ENCODE measurements at places on chromosomes 5 and 9.

DNA sequence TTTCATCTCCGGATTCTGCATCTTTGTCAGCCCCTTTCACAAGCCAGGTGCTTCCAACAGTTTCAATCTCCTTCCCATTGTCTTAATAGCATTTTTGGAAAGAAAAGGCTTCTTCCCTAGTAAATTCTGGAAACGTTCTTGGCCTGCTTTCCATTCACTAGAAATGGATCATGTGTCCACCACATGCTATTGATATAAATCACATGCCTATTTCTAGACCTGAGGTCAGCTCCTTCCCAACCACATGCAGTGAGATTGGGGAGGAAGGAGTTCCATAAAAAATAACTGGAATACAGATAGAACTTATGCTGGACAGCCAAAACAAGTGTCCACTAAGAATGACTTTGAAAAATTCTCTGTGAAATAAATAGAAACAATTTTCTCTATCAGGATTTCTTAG lies 181.6 kb upstream of the TMEM161B start:
- no peak for DNase-seq

- no peak for DNase-seq
Measured at GRCh38 chr9:100108559-100108958, 9.5 kb downstream of the INVS start.

DNA sequence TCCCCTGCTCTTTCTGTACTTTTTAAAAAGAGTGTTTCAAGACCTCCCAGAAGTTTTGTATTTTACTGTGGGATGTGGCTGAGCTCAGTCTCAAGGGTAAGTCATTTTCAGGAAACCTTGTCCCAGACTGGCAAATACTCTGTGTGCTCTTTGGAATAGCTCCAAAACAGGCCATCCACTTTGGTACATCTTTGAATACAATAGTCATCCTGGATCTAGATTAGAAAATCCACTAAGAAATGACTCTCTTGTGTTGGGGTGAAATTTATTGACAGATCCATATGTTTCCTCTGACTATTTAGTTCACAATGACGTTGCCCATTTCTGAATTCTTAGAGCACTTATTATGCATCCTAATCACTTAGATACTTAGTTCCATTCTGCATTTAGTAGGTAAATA lies 95.2 kb downstream of the PLCXD3 start:
- DNase-seq, result no peak

DNA sequence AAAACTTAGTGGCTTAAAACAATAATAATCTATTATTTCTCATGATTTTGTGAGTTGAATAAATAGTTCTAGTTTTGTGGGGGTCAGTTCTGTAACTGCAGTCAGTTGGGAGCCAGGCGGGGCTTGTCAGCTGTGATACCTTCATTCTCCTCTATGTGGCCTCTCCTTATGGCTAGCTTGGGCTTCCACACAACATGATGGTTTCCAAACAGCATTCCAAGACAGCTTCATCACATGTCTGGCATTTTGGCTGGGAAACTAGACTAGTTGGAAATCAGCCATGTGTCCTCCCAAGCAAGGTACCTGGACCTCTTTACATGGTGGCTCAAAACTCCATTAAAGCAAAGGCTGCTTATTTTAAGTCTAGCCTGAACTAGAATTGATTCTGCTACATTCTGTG lies 61.4 kb upstream of the RANBP3L start:
- DNase-seq, result no peak

DNA sequence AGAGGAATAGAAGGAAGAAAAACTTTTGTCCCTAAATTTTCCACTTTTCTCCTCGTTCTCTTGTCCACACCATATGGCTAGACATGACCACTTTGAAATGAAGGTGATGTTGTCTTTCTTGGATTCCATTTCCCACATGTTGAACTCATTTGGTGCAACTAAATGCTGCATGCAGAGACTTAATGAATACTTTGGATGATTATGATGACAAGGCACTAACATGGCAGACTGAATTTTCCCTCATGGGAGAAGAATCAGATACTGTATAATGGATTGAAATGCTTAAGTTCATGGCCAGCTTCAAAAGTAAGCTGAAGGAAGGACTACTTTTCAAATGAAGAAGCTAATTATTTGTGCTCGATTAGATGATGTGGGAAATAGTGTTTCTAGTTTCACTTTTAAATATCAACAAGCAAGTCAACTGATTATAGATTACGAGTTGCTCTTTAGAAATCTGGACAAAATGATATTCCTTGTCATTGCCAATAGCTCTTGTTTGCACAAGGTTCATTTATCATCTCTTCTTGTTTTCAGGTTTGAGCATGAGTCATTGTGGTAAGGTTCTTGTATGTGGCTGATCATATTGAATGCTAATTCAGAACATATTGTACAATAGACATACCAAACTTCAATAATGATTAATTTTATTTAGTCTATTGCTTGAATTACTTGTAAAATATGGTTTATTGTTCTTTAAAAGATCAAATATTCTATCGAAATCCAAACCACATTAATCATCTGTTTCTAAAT lies 501.3 kb upstream of the FTMT start:
- DNase-seq, result no peak

GRCh38 chr5:111132076-111132475 lies 39.9 kb downstream of the WDR36 start:
- DNase-seq, result no peak

- DNase-seq, result no peak
Measured at GRCh38 chr9:88829276-88829675, 162.0 kb upstream of the S1PR3 start.

GRCh38 chr9:27194401-27195091 lies 85.5 kb downstream of the TEK start:
- no peak for DNase-seq

DNA sequence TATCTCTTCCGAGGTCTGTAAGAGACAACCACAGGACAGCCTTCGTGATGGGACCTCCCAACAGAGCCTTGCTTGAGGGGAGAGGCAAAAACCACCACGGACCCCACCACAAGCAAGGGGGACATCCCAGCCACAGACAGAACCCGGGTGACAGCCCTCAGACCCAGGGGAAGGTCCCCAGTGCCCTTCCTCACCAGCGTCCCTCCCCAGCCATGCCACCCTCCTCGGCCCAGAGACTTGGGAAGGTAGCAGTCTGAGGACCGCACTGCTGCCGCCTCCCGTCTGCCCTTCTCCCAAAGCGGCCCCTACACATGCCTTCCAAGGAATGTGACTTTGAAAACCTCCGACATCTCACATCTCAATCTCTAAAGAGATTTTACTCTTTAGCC lies 13.4 kb downstream of the IPPK start:
- DNase-seq, result no peak

- no peak for DNase-seq
Measured at GRCh38 chr9:131672451-131672850, 67.4 kb downstream of the RAPGEF1 start.

DNA sequence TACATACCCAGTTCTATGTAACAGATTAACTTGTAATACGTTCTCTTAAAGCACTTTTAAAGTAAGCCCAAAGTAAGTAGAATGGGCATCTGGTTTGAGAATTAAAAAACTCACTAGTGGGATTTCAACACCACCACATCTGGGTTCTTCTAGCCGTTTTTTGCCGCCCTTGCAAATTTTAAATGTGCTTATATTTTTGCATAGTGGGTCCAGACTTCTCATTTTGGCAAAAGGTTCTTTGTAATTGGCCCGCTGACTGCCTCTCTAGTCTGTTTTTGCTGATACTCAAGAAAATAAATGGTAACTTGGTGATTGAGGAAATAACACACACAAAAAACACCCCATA lies 582 bp upstream of the FBXO4 start:
- no peak for DNase-seq

- no peak for DNase-seq
Measured at GRCh38 chr9:91655658-91656057, 232.0 kb upstream of the NFIL3 start.

- no peak for DNase-seq
Measured at GRCh38 chr9:81759680-81760215, 70.4 kb upstream of the TLE1 start.

DNA sequence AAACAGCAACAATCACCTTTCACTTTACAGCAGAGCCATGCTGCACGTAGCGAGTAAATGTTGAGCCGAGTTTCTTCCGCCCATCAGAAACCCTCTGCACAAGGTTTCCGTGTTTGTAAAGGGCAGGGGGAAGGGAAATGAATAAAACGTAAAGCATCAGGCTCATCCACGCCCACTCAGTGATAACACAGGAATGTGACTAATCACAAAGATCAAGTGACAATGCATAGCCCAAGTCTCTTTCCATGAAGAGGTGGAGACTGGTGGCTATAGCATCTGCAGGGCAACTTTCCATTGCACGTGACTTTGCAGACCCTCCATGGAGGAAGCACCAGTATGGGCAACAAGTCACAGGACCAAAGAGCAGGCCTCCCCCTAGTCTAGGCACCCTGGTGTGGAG lies 56.6 kb downstream of the CAMSAP1 start:
- no peak for DNase-seq

DNA sequence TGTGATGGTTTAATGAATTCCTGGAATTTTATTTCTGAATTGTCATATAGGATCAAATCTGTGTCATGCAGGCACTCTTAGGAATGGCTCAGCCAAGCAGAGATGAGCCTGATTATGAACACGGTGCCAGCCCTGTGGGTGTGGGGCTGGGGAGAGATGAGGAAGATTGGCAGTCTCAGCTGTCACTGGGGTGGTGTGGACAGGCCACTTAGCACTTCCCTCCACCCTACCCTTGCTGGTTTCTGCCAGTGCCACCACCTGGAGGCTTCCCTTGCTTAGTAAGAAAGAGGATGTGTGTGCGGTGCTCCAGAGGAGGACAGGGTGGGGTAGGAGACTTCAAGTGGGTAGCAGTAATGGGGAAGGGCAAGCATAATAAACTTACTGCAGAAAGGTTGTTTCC lies 226.6 kb downstream of the CD180 start:
- DNase-seq, result no peak

All from hematopoietic multipotent progenitor cell treated with erythropoietin and hydrocortisone succinate and interleukin-3 and kit ligand, for 15 days (in vitro differentiated cells).